ENCODE measurements at places on chromosomes 4 and X.

- DNase-seq = no peak
These were observed 242.4 kb downstream of the EVC2 start for GRCh38 chr4:5465956-5466355.

GRCh38 chrX:19370061-19370460 is 26.3 kb downstream of the PDHA1 start:
- DNase-seq = no peak

GRCh38 chrX:135522878-135523693 is 2.6 kb downstream of the INTS6L start:
- no peak for DNase-seq

DNA sequence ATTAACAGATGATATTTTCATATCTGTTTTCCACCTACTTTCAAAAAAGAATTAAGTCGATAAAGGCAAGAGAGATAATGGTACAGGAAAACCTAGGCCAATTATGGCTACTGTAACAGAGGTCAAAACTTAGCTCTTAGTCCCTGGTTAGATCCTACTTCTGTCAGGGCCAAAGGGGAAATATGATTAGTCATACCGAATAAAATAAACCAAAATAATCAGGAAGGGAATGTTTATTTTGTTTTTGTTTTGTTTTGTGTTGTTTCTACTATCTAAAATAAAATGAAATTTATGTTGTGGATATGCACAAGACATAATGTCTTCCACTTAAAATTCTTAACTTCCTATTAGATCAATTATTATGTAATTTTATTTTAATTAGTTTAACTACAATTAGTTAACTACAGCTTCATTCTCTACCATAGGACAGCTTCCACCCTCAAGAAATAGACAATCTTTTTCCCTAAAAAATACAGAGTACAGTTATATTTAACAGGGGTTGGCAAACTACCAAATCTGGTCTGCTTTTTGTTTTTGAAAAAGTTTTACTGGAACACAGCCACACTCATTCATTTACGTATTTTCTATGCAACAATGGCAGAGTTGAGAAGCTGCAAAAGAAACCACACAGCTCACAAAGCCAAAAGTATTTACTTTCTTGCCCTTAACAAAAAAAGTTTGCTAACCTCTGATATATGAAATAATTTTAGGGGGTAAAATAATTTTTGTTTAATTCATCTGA is 25.4 kb downstream of the TMEM47 start:
- peak; percentile 35 for DNase-seq

GRCh38 chr4:8547912-8548730 is 32.1 kb upstream of the GPR78 start:
- no peak for DNase-seq

DNA sequence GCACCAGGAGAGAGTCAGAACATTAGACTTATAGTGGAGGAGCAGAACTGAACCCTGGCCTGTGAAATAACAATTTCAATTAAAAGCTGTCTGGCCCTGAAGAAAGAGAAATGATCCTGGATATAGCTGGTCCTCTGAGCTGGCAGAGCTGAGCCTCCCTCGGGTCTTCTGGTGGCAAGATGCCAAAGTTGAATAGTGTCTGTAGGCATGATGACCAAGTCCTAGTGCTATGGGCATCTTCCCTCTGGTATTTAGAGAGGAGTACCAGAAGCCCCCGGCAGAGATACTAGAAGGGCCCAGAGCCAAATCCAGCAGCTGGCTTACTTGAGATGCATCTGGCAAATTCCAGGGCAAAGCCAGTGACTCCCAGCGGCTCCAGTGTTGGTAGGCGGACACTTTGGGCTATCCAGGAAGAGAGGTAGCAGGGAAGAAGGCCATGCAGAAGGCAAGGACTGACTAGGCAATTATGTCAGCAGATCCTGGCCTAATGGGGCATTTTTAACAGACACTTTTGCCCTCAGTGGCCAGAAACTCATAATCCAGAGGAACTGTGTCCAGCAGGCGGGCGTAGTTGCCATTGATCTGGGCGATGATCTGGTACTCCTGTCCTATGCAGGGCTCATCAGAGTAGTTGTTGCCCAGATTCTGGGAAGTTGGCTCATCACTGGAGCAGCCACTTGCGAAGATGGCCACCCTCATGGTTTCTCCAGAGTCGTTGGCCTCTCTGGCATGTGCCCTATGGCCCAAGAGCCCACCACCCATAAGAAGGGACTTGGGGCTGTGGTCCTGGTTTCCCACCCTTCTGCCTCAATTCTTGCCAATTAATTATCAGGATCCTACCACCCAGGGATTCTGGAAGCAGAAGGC is 17.9 kb downstream of the VSIG4 start:
- DNase-seq = no peak
